Forelimb muscle (tissue), 1 donor: ENCODE measurements at places on chromosomes 11 and 22. TPM values are rescaled to one million over a fixed set of nuclear protein-coding genes. Genes with fewer than 3 reads are reported as not detected.

- DNase-seq: no peak
These were observed 74.5 kb upstream of the PICALM start for GRCh38 chr11:86143087-86144030.

GRCh38 chr11:108743851-108744250 lies 79.0 kb downstream of the DDX10 start:
- no peak for DNase-seq

DNA sequence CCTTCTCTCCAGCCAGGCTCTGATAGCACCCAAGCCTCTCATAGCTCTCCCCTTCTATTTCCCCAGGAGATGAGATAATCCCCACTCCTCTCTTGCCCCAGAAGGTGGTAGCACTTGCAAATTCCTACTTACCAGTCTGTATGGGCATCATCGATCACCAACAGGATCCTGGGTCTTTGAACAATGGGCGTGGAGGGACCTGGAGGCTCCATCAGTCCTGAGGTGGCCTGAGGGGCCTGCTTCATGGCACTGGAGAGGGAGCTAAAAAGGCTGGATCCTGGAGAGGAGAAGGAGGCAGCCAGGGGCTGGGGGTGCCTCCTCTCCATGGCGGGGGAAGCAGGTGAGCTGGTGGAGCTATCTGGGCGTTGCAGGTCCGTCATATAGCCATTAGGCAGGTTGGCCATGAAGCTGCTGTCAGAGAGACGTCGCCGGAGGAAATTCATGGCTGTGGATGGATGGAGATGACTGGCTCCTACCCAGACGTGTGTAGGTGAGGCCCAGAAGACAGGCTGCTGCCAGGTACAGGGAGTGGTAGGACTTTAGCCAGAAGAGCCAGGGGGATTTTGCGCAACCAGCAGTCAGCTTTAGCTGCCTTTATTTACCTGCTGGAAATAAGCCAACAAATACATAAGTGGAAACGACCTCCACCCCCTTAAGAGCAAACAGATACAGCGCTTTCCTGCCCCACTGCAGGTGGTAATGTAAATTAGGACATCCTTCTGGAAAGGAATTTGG lies 51.8 kb downstream of the SYN3 start:
- no peak for DNase-seq

- DNase-seq: no peak
These were observed 16.0 kb downstream of the BCL9L start for GRCh38 chr11:118909619-118910308.

DNA sequence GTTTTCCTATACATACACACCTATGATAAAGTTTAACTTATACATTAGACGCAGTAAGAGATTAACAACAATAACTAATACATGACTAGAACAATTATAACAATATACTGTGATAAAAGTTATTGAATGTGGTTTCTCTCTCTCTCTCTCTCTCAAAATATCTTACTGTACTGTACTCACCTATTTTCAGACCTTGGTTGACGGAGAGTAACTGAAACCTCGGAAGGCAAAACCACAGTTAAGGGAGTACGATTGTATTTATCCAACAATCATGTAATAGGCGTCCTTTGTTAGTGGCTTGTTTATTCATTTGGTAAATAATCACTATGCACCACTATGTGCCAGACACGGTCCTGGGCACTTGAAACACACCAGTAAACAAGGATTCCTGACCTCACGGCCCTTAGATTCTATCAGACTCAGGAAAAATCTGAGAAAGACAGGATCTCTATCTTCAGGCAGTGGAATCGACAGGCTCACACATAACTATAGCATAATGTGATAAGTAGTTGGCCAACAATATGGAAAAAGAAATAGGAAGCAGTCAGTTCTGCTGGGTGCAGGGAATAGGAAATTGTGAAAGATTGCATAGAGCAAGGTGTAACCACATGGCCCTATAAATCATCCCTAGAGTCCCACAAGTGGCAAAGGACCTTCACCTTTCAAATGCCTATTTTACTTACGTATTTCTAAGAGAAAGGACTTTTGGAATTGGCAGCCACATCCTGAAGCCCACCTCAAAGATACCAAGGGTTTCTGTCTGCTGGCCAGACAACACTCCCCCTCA lies 12.0 kb downstream of the ETS1 start:
- DNase-seq: no peak

DNA sequence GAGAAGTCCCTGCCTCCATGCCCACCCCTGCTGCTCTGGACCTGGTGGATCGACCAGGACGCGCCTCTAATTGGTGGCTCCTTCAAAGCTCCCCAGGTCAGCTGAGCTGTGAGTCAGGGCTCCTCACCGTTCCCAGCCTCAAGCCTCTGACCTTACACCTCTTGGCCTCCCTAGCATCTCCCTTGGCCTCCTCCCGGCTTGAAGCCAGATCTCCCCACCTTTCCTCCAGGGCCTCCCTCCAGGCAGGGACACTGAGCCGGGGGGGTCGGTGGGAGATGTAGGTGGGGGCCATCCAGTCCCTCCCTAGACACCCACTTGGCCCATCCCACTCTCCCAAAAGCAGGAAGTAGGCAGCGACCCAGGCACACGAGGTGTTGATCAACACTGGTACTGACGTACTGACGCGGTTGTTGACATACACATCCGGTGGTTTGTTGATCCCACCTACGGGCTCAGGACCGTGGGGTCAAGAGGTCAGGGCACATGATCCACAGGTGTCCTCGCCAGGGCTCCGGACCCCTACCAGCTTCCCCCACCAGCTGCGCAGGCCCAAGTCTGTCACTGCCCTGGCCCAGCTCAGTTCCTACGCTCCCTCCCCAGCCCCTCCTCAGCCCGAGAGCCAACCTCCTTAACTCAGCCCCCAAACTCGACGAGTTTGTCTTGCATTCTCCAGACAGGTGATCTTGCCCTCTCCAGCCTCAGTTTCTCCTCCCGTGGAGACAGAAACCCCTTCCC lies 802 bp downstream of the ATG2A start:
- DNase-seq: no peak

- no peak for DNase-seq
These were observed 12.8 kb downstream of the PMM1 start for GRCh38 chr22:41576877-41577276.

DNA sequence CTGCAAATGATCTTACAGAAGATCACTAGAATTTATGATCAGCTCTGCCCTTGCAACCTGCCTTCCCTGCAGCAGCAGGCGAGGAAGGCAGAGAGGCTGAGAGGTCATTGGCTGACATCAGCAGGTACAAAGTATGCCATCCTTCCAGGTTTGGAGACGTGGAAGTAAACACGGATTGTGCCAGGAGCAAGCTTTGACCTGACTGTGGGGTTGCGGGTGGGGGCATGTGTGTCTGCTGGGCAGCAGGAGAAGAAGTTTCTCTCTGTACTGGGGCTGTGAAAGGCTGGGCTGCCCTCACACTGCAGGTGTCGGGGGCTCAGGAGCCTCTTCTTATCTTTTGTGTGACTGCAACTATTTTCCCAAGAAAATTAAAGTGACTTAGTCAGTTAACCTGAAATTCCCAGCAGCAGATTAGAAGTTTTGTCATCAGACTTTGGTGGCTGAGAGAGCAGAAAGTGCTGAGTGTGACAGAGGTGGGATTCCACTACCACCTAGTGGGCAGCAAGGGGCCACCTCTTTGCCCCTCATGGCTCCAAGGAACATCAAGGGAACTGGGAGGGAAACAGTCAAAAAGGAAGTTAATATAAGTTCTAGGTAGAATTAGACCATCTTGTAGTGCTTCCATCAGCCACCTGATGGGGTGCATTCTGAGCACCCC lies 565.9 kb downstream of the ETS1 start:
- DNase-seq: no peak

- no peak for DNase-seq
These were observed 19.9 kb upstream of the GRAMD4 start for GRCh38 chr22:46600273-46600796.

DNA sequence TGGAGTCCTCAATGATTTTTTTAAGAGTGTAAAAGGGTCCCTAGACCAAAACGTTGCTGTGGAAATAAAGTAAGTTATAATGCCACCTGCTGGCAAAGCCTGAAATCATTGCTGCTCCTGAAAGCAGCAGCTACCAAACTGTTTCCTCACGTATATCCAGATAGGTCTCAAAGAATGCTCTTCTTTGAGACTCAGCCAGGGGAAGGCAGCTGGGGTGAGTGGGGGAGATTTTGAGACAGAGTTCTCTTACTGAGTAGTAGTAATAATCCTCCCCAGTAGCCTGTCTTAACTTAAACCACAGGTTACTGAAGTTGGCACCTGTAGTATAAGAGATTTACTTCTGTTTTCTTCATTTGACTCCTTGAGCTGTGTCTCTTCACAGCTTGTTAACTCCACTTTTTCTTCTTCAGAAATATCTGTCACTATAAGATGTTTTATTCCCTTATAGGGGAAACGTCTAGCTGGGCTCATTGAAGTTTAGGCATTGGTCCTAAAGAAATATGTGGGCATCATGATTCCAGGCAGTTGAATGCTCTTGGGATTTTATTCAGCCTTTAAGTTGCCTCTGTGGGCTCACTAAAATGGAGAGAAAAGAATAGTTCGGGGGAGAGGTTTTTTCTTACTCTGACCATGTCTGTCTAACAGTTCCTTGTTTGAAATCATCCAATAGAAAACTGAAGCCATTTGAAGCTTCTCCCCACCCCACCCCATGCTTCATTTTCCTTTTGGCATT lies 77.9 kb downstream of the BTBD10 start:
- DNase-seq: peak; percentile 16

GRCh38 chr11:61549662-61550568 lies 31.0 kb downstream of the SYT7 start:
- no peak for DNase-seq

GRCh38 chr11:75096456-75097172 lies at the start of gene OR2AT4:
Gene OR2AT4, minus strand, starts transcription at chr11:75096876.
- DNase-seq: no peak

- DNase-seq: no peak
These were observed 200.6 kb downstream of the NAV2 start for GRCh38 chr11:19912958-19913892.

DNA sequence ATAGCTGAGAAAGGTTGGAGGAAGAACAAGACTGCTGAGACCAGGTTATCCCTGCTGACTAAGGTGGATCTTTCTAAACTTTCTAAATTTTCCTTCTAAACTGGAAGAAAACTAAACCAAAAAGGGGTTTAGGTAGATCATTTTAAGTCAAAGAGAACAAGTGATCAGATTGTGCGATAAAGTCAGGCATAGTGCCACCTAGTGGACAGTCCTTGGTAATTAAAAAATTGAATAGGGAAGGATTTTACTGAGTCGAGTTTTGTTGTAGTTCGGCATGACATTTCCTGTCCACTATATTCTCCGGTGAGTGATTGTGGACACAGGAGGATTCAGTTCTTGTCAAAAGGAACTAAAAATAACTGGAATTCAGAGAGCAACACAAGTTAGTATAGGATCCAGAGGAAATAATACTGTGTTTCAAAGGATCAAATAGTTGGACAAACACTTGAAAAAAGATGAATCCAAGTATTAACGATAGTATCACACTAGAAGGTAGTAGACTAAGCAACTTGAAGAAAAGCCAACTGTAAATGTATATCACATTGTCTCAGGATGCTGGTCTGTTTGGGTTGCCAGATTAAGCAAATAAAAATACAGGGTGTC lies 1236.4 kb downstream of the FAM181B start:
- peak; percentile 4 for DNase-seq

DNA sequence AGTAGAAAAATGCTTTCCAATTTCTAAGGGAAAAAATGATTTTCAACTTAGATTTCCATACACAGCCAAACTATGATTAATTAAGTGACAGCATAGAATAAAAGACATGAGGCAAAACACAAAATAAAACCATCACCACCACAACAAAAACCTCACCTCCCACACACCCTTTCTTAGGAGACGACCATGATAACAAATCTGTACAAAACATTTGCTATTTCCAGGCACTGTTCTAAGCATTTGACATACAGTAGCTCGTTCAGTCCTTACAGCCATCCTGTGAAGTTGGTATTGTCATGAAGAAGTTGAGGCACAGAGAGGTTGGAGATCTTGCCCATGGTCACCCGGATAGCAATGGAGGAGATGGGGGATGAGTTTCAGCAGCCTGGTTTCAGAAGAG lies 8.7 kb downstream of the SPI1 start:
- no peak for DNase-seq

GRCh38 chr11:42526426-42526825 lies 785.4 kb upstream of the API5 start:
- no peak for DNase-seq

- no peak for DNase-seq
These were observed 12.3 kb downstream of the EHD1 start for GRCh38 chr11:64866173-64866491.

- no peak for DNase-seq
These were observed 2.0 kb upstream of the SOX10 start for GRCh38 chr22:37986371-37986770.

DNA sequence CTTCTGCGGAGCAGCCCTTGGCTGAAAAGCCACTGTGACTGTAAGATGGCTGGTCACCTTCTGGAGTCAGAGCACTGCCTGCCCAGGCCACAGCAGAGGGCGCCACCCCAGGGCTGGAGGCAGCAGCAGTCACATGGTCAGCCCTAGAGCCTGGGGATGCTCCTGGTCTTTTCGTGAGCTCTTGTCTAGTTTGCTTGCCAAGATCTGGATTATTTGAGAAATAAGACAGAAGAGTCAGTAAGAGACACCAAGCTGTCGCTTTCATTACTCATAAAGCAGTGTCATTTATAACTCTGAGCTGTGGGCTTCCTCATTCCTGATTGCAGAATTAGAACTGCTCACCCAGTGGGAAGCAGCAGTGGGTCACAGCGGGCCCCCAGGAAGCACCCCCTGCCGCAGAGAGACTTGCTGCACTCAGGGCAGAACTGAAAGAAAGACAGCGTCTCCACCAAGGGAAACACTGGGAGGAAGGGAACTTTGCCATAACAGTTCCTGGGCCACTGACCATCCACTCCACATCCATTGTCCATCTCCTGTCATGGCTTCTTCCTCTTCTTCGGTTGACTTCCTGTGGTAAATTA lies 56.7 kb downstream of the PPP6R2 start:
- no peak for DNase-seq

DNA sequence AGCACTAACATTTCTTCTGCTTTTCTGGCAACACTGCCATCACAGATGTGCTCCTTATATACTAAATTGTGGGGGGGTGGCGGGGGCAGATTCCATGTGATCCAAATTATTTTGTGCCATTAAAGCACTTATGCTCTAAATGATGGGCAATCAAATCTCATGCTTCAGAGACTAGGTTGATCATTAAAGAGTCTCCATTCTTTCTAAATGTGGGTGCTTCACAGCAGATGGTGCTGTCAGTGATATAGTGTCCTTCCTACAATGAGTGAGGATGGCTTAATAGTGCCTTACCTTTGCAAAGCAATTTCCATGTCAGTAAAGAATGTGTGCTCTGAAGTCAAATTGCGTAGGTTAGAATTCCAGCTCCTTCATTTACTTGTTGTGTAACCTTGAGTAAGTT lies 589.8 kb downstream of the ETS1 start:
- no peak for DNase-seq

- no peak for DNase-seq
These were observed 32.1 kb upstream of the WNT7B start for GRCh38 chr22:46008836-46009596.

UEVLD gene
- 14.3 TPM for polyA plus RNA-seq

C11orf86 gene
- not detected for polyA plus RNA-seq

MYO7A gene
- polyA plus RNA-seq: 4.0 TPM

BTBD18 gene
- polyA plus RNA-seq: 0.19 TPM
